H7 (cell line): ENCODE measurements at places on chromosomes 13 and 19. TPM values are rescaled to one million over a fixed set of nuclear protein-coding genes. Genes with fewer than 3 reads are reported as not detected.

GRCh38 chr13:75180805-75181455 lies 301.0 kb downstream of the TBC1D4 start:
- DNase-seq, result no peak

DNA sequence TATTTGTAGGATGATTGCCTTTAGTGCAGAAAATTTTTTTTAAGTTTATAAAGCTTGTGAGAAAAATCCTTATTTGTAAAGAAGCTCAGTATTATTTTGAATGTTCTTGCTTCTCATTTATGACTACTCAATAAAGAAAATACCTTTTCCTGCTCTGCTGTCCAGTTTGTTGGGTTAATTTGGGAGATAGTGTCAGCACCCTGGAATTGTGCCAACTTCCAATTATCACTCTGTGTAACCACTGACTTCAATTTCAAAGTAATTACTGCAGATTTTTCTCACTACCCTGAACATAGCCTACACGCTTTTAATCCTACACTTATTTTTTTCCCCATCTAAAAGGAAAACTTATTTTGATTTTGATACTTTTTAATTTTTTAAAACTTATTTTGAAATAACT lies 93.1 kb downstream of the GGACT start:
- DNase-seq, result no peak

DNA sequence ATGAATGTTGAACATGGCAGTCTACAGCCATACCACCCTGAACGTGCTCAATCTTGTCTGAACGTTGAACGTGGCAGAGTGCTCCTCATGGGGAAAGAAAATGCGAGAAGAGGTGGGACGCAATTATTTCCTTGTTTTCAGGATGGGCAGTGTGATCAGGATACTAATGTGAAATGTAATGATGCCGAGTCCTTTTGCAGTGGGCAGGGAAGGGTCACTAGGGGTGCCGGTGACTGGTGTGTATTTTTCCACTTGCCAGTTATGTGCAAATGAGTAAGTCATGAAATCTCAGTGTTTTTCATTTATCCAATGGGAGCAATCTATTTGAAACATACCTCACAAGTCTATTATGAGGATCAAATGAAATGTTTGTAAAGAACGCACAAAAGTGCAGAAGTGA lies 84.8 kb downstream of the LNX2 start:
- DNase-seq, result no peak

Gene SLC6A16
- 0.24 and 4.3 TPM in 2 replicates for total RNA-seq

GRCh38 chr13:111503905-111504695 lies 183.7 kb downstream of the TEX29 start:
- DNase-seq, result no peak

GRCh38 chr13:110240352-110240751 lies 66.6 kb downstream of the COL4A1 start:
- DNase-seq, result no peak

- DNase-seq, result no peak
These were observed 41.0 kb downstream of the LTBP4 start for GRCh38 chr19:40642051-40642706.

GRCh38 chr13:112724788-112725345 lies 35.0 kb downstream of the ATP11A start:
- peak; percentile 54 for DNase-seq
